ENCODE measurements at places on chromosomes 16 and 17.

DNA sequence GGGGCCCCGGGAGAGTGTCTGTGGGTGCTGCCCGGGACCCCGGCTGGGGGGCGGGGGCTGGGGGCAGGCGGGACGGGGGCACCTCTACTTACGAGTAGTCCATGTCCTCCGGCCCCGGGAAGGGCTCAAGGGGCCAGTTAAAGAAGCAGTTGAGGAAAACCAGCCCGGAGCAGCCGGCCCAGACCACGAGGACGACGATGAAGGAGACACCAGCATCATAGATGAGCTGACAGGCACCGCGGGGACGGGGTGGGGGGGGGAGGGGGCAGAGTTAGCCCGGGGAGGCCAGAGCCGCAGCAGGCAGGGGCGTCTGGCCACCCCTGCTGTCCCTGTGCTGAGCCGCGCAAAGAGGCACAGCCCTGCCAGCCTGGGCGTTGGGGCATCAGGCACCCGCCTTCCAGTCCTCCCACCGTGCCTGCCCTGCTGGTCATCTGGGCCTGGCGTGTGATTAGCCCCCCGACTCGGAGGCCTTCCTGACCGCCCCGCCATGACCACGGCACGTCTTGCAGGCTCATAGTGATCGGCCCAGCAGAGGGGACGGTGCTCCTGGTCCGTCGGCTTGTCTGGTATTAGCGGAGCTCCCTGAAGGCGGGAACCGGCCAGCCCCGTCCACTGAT is 29.0 kb upstream of the PITPNA start:
- H3K27me3 ChIP-seq, result no peaks in the 10 kb centered on the region
- H3K4me3 ChIP-seq, result no peak overlapping the region
- H3K36me3 ChIP-seq, result peaks cover 38% of the 10 kb centered on the region
- no peak overlapping the region for H3K27ac ChIP-seq
- H3K4me1 ChIP-seq, result peaks cover 53% of the 10 kb centered on the region
- DNase-seq, result no peak

DNA sequence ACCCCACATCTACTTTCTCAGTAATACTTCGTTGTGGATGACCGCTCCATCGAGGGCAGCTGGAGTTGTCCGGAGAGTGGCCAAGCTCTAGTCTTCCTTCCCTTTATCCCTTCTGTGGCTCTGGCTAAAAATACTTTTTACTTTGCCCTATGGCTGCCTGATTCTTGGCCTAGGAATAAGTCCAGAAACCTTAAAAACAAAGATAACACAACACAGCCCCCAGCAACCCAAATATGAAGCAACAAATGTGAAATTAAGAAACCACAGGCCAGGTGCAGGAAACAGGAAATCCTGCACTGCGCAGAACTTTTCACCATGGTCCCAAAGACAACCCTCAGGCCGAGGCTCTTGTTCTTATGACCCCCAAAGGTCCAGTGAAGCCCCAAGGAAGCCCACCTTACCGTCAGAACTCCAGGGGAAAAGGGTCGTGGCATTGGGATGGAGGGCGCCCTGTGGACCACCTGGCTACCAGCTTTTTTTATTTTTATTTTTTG is 26.0 kb downstream of the TK2 start:
- no peak overlapping the region for H3K27ac ChIP-seq
- H3K36me3 ChIP-seq, result peaks cover 50% of the 10 kb centered on the region
- H3K4me1 ChIP-seq, result peaks cover 15% of the 10 kb centered on the region
- no peaks in the 10 kb centered on the region for H3K27me3 ChIP-seq
- no peak overlapping the region for H3K4me3 ChIP-seq

DNA sequence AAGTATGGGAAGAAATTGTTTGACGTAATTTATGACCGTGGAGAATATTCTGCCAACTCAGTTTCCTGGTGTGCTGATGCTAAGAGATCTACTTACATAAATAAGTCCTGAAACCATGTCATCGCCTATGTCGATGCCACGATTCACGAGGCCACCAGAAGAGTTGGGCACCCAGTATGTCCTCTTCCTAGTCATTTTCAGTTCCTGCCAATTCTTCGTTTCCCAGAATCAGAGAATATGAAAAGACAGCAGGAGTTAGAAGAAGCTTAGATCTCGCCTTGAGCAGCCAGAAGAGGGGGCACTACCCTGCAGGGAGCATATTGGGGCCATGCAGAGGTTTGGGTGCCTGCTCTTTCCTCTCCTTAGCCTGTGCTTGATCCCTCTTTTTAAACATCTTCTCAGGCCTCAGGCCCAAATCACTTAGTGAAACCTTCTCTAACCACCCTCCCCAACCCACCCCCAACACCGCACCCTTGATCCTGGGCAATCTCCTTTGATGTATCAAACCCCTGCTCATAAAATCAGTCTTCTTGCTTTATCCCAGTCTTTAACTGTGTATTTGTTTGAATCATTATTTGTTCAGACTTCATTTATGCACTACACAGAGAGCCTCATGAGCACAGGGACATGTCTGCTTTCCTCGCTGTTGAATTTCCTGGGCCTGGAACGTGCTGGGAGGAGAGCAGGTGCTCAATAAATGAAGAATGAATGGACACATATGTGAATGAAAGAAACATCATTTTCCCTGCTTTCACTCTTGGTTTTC is 12.2 kb upstream of the LONP2 start:
- H3K27me3 ChIP-seq, result no peaks in the 10 kb centered on the region
- H3K27ac ChIP-seq, result no peak overlapping the region
- H3K4me3 ChIP-seq, result no peak overlapping the region
- H3K4me1 ChIP-seq, result no peaks in the 10 kb centered on the region
- no peak for DNase-seq
- H3K36me3 ChIP-seq, result no peaks in the 10 kb centered on the region

GRCh38 chr17:73902416-73903181 is 258.4 kb upstream of the SDK2 start:
- peaks cover 67% of the 10 kb centered on the region for H3K27me3 ChIP-seq
- no peak for DNase-seq
- no peak overlapping the region for H3K4me3 ChIP-seq
- H3K36me3 ChIP-seq, result no peaks in the 10 kb centered on the region

DNA sequence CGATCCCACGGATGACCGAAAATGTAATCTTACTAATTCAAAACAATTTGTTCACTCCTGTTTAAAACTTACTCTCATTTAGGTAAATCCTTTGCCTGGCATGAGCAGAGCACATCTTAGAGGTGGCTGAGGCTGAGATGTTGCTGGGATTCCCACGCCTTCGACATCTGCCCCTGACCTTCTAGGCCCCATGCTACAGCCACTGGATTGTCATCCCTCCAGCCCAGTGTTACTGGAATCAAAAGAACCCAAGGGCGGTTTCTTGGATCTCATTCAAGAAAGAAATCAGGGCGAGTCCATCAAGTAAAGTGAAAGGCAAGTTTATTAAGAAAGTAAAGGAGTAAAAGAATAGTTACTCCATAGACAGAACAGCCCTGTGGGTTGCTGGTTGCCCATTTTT is 64.5 kb upstream of the SHISA6 start:
- no peak overlapping the region for H3K4me3 ChIP-seq
- no peaks in the 10 kb centered on the region for H3K36me3 ChIP-seq
- H3K27me3 ChIP-seq, result no peaks in the 10 kb centered on the region
- H3K27ac ChIP-seq, result no peak overlapping the region
- no peaks in the 10 kb centered on the region for H3K4me1 ChIP-seq

DNA sequence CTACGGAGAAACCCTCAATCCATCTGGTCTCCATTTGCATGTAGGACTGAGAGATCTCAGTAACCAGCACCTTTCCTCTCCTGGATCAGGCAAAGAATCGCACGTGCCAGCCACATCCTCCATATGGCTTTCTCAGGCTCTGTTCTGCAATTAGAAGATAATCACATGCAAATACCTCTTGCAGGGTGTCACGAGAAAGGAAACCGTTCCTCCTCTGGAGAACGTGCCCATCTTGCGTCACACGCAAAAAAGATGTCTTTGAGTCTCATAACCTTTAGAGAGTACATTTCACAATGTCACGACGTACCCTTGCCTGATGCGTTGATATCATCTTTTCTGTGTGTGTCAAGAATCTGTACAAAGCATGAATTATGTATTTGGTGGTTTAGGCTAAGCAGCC is 36.2 kb upstream of the DNAH17 start:
- H3K4me3 ChIP-seq, result no peak overlapping the region
- H3K36me3 ChIP-seq, result no peaks in the 10 kb centered on the region
- H3K4me1 ChIP-seq, result no peaks in the 10 kb centered on the region
- no peak for DNase-seq

DNA sequence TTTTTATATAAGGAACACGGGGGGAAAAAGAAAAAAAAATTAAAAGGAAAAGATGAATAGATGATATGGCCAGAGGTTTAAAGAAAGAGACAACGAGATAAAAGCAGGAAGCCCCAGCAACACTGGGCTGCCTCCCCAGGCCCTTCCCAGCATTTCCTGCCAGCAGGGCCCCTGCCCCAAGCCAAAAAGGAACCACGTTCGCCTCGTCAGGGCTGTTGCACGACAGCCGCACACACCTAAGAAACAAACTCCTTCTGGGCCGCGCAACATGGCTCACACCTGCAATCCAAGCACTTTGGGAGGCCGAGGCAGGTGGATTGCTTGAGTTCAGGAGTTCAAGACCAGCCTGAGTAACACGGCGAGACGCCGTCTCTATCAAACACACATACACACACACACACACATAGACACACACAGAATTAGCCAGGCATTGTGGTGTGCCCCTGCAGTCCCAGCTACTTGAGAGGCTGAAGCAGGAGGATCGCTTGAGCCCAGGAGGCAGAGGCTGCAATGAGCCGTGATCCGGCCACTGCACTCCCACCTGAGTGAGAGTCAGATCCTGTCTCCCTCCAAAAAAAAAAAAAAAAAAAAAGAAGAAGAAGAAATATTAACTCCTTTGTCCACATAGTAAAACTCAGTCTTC is 83.0 kb downstream of the ANKRD11 start:
- no peak overlapping the region for H3K27ac ChIP-seq
- no peaks in the 10 kb centered on the region for H3K27me3 ChIP-seq
- H3K4me3 ChIP-seq, result no peak overlapping the region
- peaks cover 2% of the 10 kb centered on the region for H3K36me3 ChIP-seq
- peaks cover 36% of the 10 kb centered on the region for H3K4me1 ChIP-seq

DNA sequence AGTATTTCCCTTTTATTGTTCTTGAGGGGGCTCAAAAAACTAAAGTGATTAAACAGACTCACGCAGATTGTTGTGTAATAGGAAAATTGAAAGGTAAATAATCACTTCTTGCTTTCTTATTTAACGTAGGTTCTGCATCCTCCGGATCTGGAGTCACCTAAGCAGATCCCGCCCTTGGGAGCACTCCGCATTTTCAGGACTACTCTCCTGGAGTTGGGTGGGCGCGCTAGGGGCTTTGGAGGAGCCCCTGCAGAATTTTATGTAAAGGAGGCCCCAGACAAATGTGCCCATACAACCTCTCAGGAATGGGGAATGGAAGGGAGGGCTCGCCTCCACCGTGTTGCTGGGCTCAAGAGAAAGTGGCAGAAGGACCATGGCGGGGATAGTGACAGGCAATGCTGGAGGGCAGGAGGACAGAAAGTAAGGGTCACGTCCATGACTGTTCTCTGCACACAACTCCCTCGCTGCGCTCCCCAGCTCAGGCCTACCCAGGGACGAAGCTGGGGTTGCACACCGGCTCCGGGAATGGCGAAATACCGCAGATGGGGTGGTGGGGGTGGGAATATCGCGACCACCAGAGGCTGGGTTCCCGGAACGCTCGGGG is 8.3 kb downstream of the MT2A start:
- DNase-seq, result no peak
- peak overlapping the region; percentile 27 for H3K4me3 ChIP-seq
- peaks cover 22% of the 10 kb centered on the region for H3K27me3 ChIP-seq
- H3K36me3 ChIP-seq, result no peaks in the 10 kb centered on the region
- H3K4me1 ChIP-seq, result peaks cover 3% of the 10 kb centered on the region

- no peaks in the 10 kb centered on the region for H3K4me1 ChIP-seq
- H3K36me3 ChIP-seq, result no peaks in the 10 kb centered on the region
- DNase-seq, result peak; percentile 22
- H3K4me3 ChIP-seq, result no peak overlapping the region
- no peaks in the 10 kb centered on the region for H3K27me3 ChIP-seq
Observed at GRCh38 chr16:28326881-28327610, 34.7 kb downstream of the SBK1 start.

DNA sequence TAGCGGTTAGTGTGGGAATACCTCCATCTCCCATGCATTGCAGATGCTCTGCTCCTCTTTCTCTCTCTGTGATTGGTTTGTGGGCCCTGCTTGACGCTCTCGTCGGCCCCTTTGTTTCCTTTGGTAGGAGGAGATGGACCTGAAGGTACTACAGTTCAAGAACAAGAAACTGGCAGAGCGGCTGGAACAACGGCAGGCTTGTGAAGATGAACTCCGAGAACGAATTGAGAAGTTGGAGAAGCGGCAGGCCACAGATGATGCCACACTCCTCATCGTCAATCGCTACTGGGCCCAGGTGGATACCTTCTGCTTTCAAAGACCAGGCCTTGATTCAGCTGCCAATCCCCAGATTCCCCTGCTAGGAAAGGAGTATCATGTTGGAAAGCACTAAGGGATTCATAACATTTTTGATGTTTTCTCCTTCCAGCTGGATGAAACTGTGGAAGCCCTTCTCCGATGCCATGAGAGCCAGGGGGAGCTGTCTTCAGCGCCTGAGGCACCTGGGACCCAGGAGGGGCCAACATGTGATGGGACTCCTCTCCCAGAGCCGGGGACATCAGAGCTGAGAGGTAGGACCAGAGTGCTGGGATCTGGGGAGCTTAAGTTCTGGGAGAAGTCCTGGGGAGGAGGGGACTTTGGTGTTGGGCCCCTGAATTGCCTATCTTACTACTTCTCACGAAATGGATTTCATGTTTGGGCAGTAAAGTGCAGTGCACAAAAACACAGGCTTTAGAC is 1.0 kb downstream of the RNF40 start:
- peaks cover 13% of the 10 kb centered on the region for H3K4me1 ChIP-seq
- no peak overlapping the region for H3K27ac ChIP-seq
- H3K4me3 ChIP-seq, result peak overlapping the region; percentile 98
- DNase-seq, result no peak
- H3K27me3 ChIP-seq, result no peaks in the 10 kb centered on the region
- peaks cover 55% of the 10 kb centered on the region for H3K36me3 ChIP-seq

- peak overlapping the region; percentile 70 for H3K27ac ChIP-seq
- no peaks in the 10 kb centered on the region for H3K36me3 ChIP-seq
- no peak overlapping the region for H3K4me3 ChIP-seq
- peaks cover 28% of the 10 kb centered on the region for H3K4me1 ChIP-seq
Observed at GRCh38 chr16:85891776-85892166, 7.2 kb upstream of the IRF8 start.

GRCh38 chr17:32869345-32870026 is 7.4 kb downstream of the MYO1D start:
- H3K27ac ChIP-seq, result no peak overlapping the region
- no peak overlapping the region for H3K4me3 ChIP-seq
- no peak for DNase-seq
- H3K4me1 ChIP-seq, result peaks cover 8% of the 10 kb centered on the region

Measured in large intestine (tissue), 12 donors.